Activated CD8-positive, alpha-beta T cell treated with anti-CD3 and anti-CD28 coated beads for 36 hours (primary cell): ENCODE measurements at places on chromosomes 4 and X.

GRCh38 chr4:54727346-54727745 is 69.6 kb downstream of the KIT start:
- H3K4me1 ChIP-seq, result no peaks in the 10 kb centered on the region
- H3K36me3 ChIP-seq, result no peaks in the 10 kb centered on the region
- H3K27me3 ChIP-seq, result no peaks in the 10 kb centered on the region
- H3K27ac ChIP-seq, result no peak overlapping the region

- no peak for DNase-seq
- H3K4me3 ChIP-seq, result no peak overlapping the region
- no peaks in the 10 kb centered on the region for H3K4me1 ChIP-seq
Measured at GRCh38 chr4:100008048-100008447, 58.0 kb upstream of the H2AZ1 start.

GRCh38 chr4:139963708-139964107 is 190.3 kb downstream of the MAML3 start:
- H3K36me3 ChIP-seq, result no peaks in the 10 kb centered on the region
- peaks cover 3% of the 10 kb centered on the region for H3K4me1 ChIP-seq
- no peak for DNase-seq
- peaks cover 3% of the 10 kb centered on the region for H3K27me3 ChIP-seq

DNA sequence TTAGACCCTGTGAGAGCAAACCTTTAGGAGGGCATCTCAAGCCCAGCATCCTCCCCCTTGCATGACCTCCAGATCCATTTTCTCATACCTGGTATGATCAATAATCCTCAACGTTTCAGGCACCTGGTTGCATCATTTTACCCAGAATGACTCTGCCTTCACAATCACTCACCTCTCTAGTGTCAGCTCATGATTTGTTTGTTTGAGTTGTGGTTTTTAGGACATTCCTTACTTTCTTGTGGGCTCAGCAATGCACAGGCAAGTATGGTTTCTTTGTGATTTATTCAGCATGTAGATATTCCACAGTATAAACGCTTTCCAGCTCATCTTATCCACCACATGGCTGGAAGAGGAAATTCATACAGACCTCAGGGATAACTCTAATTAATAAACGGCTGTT is 93.6 kb upstream of the CPEB2 start:
- no peak overlapping the region for H3K4me3 ChIP-seq
- no peak overlapping the region for H3K27ac ChIP-seq
- DNase-seq, result no peak
- peaks cover 19% of the 10 kb centered on the region for H3K27me3 ChIP-seq
- H3K36me3 ChIP-seq, result no peaks in the 10 kb centered on the region
- peaks cover 2% of the 10 kb centered on the region for H3K4me1 ChIP-seq
